ENCODE measurements at places on chromosomes 13 and 19.

- H3K36me3 ChIP-seq, result peaks cover 18% of the 10 kb centered on the region
- H3K27ac ChIP-seq, result no peak overlapping the region
- H3K4me3 ChIP-seq, result no peak overlapping the region
- peaks cover 35% of the 10 kb centered on the region for H3K4me1 ChIP-seq
- no peaks in the 10 kb centered on the region for H3K27me3 ChIP-seq
Measured at GRCh38 chr19:18433735-18434398, 4.1 kb downstream of the ISYNA1 start.

GRCh38 chr13:44732503-44733098, 156.5 kb upstream of the TSC22D1 start:
- no peaks in the 10 kb centered on the region for H3K27me3 ChIP-seq
- H3K36me3 ChIP-seq, result no peaks in the 10 kb centered on the region
- H3K27ac ChIP-seq, result no peak overlapping the region

DNA sequence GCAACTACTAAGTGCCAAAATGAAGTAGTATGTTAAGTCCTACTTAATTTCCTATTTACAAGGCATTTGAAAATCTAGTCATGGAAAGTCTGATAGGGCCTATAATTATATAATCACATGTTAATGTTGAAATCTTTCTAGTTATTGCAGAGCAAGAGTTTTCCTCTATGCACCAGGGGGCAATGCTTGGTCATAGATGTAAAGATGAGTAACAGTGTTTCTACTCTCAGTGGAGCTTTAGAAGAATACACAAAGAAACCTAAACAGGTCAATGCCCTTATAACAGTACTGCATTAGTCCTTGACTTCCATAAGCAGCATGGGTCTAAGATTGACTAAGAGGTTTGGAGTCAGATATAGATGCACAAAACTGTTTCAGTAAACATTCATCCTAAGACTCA, 218.7 kb downstream of the KCTD12 start:
- H3K27me3 ChIP-seq, result peaks cover 6% of the 10 kb centered on the region
- no peak overlapping the region for H3K27ac ChIP-seq
- H3K4me3 ChIP-seq, result no peak overlapping the region
- H3K36me3 ChIP-seq, result no peaks in the 10 kb centered on the region
- DNase-seq, result no peak

GRCh38 chr19:53847555-53847954, 20.1 kb upstream of the MYADM start:
- H3K27me3 ChIP-seq, result peaks cover 14% of the 10 kb centered on the region
- H3K36me3 ChIP-seq, result no peaks in the 10 kb centered on the region
- H3K4me1 ChIP-seq, result peaks cover 8% of the 10 kb centered on the region

GRCh38 chr19:6020972-6021805, 43.2 kb upstream of the RANBP3 start:
- no peak overlapping the region for H3K27ac ChIP-seq
- H3K36me3 ChIP-seq, result no peaks in the 10 kb centered on the region
- no peaks in the 10 kb centered on the region for H3K4me1 ChIP-seq
- H3K27me3 ChIP-seq, result no peaks in the 10 kb centered on the region
- DNase-seq, result no peak

DNA sequence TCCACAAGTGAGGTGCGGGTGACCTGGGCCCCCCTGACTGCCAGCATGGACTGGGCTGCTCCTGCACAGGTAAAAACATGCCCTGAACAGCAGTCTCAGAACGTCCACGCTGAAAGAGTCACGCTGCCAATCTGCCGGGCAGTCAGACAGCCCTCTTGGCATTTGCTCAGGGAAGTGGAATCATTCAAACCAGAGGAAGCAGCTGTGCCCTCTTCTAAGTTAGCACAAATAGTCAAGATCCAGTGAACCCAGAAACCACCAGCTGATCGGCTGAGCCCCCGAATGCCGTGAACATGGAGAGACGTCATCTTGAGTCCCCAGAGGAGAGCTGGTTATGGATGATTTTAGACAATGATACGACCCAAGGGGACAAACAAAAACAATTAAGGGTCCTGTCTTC, 34.4 kb downstream of the KLF2 start:
- no peak for DNase-seq
- H3K27me3 ChIP-seq, result no peaks in the 10 kb centered on the region
- H3K27ac ChIP-seq, result peak overlapping the region; percentile 86

GRCh38 chr13:50511877-50512341, 331.6 kb downstream of the DLEU7 start:
- H3K4me3 ChIP-seq, result no peak overlapping the region
- no peak overlapping the region for H3K27ac ChIP-seq
- H3K36me3 ChIP-seq, result peaks cover 2% of the 10 kb centered on the region

- no peak for DNase-seq
- H3K36me3 ChIP-seq, result no peaks in the 10 kb centered on the region
- no peak overlapping the region for H3K27ac ChIP-seq
- H3K27me3 ChIP-seq, result no peaks in the 10 kb centered on the region
Measured at GRCh38 chr13:59111751-59112171, 1052.0 kb downstream of the DIAPH3 start.

GRCh38 chr19:49863935-49864320, 3.4 kb downstream of the PNKP start:
- peaks cover 34% of the 10 kb centered on the region for H3K36me3 ChIP-seq
- no peaks in the 10 kb centered on the region for H3K27me3 ChIP-seq
- H3K4me1 ChIP-seq, result peaks cover 31% of the 10 kb centered on the region
- H3K27ac ChIP-seq, result no peak overlapping the region
- no peak for DNase-seq
- H3K4me3 ChIP-seq, result no peak overlapping the region

- H3K27me3 ChIP-seq, result no peaks in the 10 kb centered on the region
- peaks cover 81% of the 10 kb centered on the region for H3K4me1 ChIP-seq
- H3K27ac ChIP-seq, result peak overlapping the region; percentile 74
- peaks cover 71% of the 10 kb centered on the region for H3K36me3 ChIP-seq
- no peak for DNase-seq
Measured at GRCh38 chr19:8478598-8478997, 23.8 kb downstream of the PRAM1 start.

- no peak overlapping the region for H3K27ac ChIP-seq
- H3K4me3 ChIP-seq, result no peak overlapping the region
- H3K4me1 ChIP-seq, result no peaks in the 10 kb centered on the region
- H3K27me3 ChIP-seq, result no peaks in the 10 kb centered on the region
- H3K36me3 ChIP-seq, result no peaks in the 10 kb centered on the region
Measured at GRCh38 chr13:37142877-37143276, 37.4 kb upstream of the CSNK1A1L start.

- H3K27me3 ChIP-seq, result no peaks in the 10 kb centered on the region
- no peak for DNase-seq
- H3K4me1 ChIP-seq, result no peaks in the 10 kb centered on the region
- no peak overlapping the region for H3K27ac ChIP-seq
- H3K4me3 ChIP-seq, result no peak overlapping the region
Measured at GRCh38 chr13:38630780-38631179, 56.1 kb upstream of the FREM2 start.

DNA sequence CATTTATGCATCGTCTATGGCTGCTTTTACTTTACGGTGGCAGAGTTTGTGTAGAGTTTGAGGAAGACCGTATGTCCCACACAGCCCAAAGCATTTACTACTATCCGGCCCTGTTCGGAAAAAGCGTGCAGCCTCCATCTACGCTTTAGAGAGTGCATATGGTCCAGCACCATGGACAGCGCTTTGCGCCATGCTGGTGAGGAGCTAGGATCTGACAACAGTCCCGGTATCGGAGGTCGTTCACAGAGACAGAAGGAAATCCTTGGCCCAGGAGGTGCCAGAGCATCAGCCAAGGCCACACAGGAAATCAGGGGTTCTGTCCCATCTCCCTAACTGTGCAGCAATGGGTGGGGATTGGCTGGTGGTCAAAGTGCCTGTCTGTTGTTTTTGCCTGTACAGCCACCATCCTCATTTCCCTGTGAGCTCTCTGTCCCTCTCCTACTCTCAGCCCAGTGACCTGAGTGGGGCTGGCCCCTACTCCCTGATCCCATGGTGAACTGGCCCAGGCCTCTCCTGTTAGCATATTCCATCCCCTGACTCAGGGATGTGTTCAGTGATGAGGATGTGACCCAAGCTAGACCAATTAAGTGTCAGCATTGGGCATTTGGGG, 16.2 kb upstream of the PRODH2 start:
- DNase-seq, result peak; percentile 77
- H3K4me1 ChIP-seq, result no peaks in the 10 kb centered on the region
- peaks cover 4% of the 10 kb centered on the region for H3K27me3 ChIP-seq

DNA sequence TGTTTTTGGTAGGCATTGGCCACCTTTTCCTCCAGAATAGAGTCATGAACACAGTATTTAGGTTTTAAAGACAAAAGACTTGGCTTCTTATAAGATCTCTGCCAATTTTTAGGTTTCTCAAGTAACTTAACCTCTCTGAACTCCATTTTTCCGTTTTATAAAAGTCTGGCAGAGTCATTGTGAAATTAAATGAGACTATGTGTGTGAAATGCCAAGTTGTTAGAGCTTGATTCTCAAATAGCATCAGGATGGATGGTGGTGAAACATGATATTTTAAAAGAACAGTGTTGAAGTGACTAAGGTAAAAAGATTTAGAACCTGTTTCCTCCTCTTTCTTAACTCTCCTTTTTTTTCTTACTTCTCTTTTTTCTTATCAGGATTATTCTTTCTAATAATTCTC, 617.7 kb upstream of the SLITRK1 start:
- no peak for DNase-seq
- no peaks in the 10 kb centered on the region for H3K36me3 ChIP-seq
- H3K4me1 ChIP-seq, result no peaks in the 10 kb centered on the region
- H3K27me3 ChIP-seq, result no peaks in the 10 kb centered on the region

DNA sequence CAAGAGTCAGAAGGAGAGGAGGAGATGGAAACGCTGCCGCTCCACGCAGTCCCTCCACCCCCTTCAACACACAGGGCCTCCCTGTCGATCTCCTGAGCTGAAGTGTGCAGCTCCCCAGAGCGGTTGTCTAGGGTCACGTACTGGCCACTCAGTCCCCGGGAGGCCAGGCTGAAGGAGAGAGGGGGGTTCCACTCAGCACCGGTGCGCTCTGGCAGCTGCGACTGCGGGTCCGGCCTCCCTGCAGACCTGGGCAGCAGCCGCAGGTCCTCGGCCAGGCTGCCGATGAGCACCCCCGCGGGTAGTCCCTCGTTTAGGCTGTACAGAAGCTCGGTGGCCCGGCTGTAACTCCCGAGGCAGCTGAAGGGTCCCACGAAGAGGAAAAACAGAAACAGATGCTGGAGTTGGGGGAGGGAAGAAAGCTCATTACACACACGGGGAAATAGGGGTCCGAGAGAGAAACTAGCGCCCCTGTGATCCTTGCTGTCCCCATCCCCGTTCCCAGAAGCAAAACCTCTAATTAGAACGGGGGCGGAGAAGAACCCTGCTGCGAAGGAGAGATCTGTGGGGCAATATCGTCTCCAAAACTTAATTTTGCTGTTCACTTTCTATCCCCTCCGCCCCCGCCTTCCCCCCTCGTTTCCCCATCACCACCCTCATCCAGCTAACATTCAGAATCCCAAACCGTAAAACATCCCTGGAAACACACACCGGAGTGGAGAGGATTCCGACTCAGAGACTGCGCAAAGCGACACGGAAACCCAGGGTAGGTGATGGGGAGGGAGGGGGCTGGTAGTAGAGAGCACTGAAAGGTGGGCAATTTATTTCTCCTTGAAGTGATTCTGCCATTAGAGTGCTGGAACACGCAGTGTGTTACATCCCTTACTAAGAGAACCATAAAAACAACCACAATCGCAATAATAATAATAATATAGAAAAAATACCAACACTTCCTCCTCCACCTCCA, 1.8 kb downstream of the PCDH20 start:
- no peak overlapping the region for H3K4me3 ChIP-seq
- no peaks in the 10 kb centered on the region for H3K4me1 ChIP-seq
- no peak overlapping the region for H3K27ac ChIP-seq
- peaks cover 27% of the 10 kb centered on the region for H3K27me3 ChIP-seq
- no peaks in the 10 kb centered on the region for H3K36me3 ChIP-seq

DNA sequence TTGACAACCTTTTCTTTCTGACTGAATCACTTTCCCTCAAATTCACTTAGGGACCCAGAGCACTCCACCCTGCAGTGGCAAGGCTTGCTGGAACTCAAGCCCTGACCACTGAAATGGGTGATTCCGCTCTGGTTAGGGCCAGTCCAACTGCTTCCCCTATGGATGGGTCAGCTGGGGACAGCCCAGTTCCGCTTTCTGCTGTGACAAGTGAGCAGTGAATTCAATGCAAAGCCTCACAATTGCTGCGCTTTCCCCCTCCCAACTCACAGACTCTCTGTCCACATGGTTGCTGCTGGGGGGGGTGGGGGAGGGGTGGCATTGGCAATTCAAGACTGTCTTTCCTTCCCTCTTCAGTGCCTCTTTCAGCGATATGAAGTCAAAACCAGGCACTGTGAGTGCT, 18.7 kb downstream of the CD70 start:
- H3K4me1 ChIP-seq, result no peaks in the 10 kb centered on the region
- DNase-seq, result no peak
- peaks cover 26% of the 10 kb centered on the region for H3K27me3 ChIP-seq
- no peaks in the 10 kb centered on the region for H3K36me3 ChIP-seq
- no peak overlapping the region for H3K4me3 ChIP-seq

DNA sequence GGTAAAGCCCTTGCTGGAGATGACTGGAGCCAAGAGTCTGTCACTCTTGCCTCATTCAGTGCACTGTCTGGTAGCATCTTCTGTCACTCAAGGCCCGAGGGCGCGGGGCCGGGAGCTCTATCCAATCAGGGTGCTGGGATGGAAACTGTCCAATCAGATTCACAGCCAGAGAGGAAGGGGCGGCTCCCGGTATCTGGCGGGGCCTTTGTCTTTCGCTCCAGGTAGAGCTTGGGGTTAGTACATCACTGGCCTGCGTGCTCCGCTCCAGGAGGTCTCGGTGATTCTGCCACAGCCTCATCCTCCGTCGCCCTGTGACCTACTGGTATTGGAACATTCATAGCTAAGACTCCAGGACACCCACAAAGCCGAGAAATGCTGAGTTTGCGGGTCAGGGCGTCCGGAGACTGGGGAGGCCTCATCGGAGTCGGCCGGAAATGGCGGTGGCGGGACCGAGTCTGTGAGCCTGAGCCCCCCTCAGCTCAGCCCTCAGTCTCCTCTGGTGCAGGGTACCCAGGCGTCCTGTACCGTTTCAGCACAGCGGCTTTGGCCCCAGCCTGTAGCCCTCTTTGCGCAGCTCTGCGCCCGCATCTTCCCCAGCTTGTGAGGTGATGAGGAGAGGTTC, 20.6 kb upstream of the ZNF430 start:
- peak; percentile 93 for DNase-seq
- peaks cover 23% of the 10 kb centered on the region for H3K4me1 ChIP-seq
- peaks cover 16% of the 10 kb centered on the region for H3K36me3 ChIP-seq
- H3K4me3 ChIP-seq, result peak overlapping the region; percentile 92
- H3K27me3 ChIP-seq, result no peaks in the 10 kb centered on the region

DNA sequence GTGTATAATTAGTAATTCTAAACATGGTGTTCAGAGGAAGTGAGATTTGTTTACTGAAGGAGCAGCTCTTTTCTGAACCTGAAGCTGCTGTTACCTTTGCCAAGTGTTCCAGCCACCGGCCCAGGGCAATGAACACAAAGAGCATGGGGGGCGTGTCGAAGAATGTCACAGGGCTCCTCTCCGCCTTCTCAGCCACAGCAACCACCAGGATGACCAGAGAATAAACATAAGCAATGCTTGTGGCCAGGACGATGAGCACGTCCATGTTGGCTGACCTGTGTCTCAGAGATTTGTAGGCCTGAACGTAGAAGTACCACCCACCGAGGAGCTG, 53.1 kb downstream of the ATP7B start:
- H3K27me3 ChIP-seq, result no peaks in the 10 kb centered on the region
- no peaks in the 10 kb centered on the region for H3K36me3 ChIP-seq
- no peak overlapping the region for H3K27ac ChIP-seq

GRCh38 chr19:28514166-28514565, 698.8 kb downstream of the UQCRFS1 start:
- H3K36me3 ChIP-seq, result no peaks in the 10 kb centered on the region
- H3K4me1 ChIP-seq, result no peaks in the 10 kb centered on the region
- DNase-seq, result no peak
- no peak overlapping the region for H3K4me3 ChIP-seq
- H3K27me3 ChIP-seq, result no peaks in the 10 kb centered on the region
- H3K27ac ChIP-seq, result no peak overlapping the region

Measured in activated CD4-positive, alpha-beta T cell treated with anti-CD3 and anti-CD28 coated beads, Interleukin-2, amount 10 ng/mL, durations not matched to agents 7 days and 5 days (primary cell).